ENCODE measurements at places on chromosomes 7 and 10.

DNA sequence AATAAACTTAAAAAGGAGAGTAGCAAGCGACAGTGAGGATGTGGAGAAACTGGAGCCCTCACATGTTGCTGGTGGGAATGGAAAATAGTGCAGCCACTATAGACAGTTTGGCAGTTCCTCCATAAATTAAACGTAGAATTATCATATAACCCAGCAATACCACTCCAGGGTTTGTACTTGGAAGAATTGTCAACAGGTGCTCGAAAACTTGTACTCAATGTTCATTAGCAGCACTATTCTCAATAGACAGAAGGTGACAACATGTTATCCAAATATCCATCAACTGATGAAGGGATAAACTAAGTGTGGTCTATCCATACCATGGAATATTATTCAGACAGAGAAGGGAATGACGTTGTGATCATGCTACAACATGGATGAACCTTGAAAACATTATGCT lies 71.9 kb downstream of the GALNT11 start:
- DNase-seq: no peak

GRCh38 chr7:30176463-30177109 lies 41.8 kb downstream of the MTURN start:
- no peak for DNase-seq

- no peak for DNase-seq
Observed at GRCh38 chr7:1071731-1072254, 16.1 kb upstream of the GPER1 start.

DNA sequence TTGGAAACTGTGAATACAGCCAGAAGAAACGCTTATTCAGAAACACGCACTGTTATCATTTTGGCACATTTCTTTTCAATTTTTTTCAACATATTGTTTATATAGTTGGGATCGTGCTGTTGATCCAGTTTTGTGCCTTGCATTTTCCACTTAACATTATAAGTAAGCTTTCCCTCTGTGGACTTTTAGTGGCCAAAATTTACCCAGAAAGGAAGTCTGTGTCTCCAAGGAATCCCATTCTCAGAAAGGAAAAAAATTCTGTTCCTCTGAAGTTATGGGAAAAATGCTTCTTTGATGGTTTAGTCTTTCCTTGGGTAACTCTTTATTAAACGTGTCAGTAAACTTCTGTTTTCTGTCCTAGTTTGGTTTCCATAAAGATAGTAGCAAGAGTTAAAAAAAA lies 280.0 kb downstream of the REEP3 start:
- no peak for DNase-seq

DNA sequence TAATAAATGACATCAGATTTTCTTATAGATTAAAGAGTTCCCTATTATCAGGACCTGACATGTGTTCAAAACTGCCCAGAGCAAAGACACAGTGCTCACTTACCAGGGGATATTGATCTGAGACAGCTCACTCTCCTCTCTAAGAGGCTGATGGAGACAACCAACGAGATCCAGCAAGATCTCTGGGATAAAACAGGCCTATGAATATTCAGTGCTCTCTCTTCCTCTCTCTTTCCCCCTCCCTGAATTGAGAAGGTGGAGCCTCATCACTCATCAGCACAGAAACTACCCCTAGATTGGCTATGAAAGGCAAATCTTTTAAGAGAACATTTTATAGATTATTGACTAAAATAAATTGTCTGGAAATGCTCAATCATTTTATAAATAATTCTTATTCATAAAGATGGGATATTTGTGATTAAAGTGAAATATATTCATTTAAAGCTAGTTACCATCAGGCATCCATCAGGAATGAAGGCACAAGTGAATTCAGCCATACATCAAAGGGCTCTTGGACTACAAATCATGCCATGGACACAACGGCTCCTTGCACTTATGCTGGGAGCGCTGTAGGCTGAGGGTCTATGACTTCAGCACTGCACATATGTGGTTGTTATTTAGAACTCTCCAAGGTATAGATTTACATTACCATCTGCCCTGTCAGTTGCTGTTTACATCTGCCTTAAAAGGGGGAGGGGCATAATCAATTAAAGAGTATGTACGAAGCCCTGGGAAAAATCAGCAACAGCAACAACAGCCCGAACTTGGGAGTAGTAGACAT lies 3.4 kb upstream of the PPP1R17 start:
- DNase-seq: no peak

- DNase-seq: no peak
Observed at GRCh38 chr7:2069472-2069860, 163.3 kb downstream of the MAD1L1 start.

DNA sequence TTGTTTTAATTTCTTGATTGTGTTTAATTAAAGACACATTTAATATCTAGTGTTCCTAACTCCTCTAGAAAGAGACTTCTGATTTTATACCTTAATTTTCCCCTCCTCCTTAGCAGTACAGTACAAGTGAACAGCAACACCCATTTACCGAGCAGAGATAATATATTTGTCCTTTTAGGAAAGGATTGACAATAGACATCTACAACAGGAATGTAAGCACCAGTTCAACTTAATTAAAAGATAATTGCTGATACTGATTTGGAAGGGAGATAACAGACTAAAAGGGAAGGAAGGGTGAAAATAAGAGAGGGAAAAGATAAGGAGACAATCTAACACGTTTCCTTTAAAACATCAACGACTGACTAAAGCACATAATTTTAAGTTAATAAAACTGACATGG lies 119.3 kb downstream of the SRPK2 start:
- DNase-seq: no peak

- DNase-seq: no peak
Observed at GRCh38 chr10:130363899-130364445, 227.8 kb downstream of the GLRX3 start.

GRCh38 chr10:100907175-100907574 lies 5.6 kb upstream of the SLF2 start:
- no peak for DNase-seq

- DNase-seq: no peak
Observed at GRCh38 chr7:46651070-46651469, 730.0 kb upstream of the IGFBP3 start.

DNA sequence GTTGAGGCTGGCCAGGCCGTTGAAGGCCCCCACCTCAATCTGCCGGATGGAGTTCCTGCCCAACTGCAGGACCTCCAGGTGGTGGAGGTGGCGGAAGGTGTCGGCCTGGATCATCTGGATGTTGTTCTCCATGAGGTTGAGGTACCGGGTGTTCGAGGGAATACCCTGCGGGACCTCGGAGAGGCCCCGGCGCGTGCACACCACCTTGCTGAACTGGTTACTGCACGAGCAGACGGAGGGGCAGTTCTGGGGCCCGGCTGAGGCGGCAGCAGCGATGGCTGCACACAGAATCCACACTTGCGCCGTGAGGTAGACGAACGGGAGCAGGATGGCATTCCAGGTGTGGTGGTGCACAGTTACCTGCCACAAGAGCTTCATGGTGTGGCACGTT lies 979 bp downstream of the LRRC4 start:
- DNase-seq: no peak

GRCh38 chr10:971150-971542 lies 17.1 kb upstream of the GTPBP4 start:
- no peak for DNase-seq

DNA sequence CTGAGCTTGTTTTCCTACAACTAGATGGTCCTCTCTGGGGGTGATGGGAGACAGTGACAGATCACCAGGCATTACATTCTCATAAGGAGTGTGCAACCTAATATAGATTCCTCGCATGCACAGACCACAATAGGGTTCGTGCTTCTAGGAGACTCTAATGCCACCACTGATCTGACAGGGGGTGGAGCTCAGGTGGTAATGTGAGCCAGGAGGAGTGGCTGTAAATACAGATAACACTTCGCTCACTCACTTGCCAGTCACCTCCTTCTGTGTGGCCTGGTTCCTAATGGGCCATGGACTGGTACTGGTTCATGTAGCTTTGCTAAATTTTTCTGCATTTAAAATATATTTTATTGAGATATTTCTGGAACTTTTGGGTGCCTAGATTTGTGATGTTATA lies 202.3 kb upstream of the ZNF32 start:
- DNase-seq: no peak

DNA sequence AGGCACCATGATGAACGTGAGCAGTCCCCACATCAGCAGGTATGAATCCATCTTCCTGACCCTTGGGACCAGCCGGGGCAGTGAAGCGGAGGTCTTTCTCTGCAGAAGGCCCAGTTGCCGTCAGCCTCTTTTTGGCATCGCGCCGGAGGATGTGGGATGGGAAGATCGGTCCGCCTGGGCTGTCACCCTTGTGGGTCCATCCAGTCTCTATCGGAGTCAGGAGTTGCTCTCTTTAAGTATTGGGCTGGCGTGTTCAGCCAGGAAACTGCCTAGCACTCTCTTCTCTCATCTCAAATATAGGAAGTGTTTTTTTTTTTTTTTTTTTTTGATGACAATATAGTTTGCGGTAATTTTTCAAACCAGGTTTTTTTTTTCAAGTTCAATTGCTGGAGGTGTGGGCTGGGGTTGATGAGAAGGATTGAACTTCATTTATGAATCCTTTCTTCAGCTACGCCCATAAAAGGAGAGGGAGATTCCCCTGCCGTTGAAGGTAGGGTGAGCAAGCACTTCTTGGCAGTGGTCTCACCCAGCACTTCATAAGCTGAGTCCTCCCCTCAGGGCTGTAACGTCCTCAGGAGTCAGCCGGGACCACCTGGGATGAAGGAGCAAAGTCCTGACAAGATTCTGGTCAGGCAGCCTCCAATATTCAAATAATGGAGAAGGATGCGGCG lies at the start of gene IL2RA:
TSS of gene IL2RA (minus strand) at position 267 of the 671 bp plus-strand sequence. CDS start at position 51, 216 bp downstream.
- no peak for DNase-seq

DNA sequence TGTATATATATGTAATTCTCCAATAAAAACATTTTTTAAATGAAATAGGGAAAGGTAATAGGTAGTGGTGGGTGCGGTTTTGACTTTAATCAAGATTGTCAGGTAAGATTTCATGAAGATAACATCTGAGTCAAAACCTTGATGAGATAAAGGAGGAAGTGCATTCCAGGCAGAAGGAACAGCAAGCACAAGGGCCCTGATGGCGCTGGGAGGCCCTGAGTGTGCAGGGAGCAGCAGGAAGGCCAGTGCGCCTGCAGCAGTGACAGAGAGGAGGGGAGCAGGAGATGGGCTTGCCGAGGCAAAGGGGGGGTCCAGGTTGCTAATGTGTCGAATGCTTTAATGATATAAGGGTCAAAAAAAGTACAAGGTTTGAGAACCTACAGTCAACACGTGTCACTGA lies 69.8 kb downstream of the GNA12 start:
- no peak for DNase-seq

Measured in SK-N-MC (cell line).